Hematopoietic multipotent progenitor cell treated with erythropoietin and hydrocortisone succinate and interleukin-3 and kit ligand, for 15 days (in vitro differentiated cells): ENCODE measurements at places on chromosomes 2 and 18.

DNA sequence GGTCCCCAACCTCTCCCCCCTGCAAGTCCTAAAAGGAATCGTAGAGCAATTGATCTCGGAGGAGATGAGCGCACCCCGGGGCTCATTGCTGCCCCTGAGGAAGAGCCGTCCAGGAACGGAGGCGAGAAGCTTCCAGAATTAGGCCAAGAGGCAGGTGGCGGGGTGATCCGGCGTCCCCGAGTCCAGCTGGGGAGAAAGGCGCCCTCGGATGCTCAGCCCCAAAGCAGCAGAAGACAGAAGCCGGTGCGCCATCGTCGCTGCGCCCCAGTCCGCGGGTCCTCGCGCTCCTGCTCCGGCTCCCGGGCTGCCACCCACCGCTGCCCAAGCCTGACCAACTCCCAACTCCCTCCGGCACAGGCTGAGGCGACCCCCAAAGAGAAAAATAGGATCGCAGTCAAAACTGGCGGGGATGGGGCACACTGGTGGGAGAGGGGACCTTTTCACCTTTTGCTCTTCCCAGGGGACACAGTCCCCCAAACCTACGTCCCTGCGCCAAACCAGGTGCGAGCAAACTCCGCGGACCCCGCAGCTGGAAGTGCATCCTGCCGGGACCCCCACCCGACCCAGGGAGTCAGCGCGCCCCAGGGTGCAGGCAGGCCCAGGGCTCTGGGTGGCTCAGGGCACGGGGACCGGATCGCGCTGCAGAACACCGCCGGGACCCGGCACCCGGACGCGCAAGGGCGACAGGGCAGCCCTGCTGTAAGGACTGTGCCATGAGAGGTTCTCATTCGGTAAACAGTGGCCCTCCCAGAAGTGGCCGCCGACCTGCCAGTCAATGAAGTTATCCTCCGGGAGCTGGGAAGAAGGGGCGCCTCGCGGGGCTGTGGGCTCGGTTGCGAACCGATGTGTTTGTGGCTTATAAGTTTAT, 8.4 kb upstream of the MEIS1 start:
- no peak for DNase-seq

GRCh38 chr2:78068808-78069207, 546.6 kb upstream of the LRRTM4 start:
- DNase-seq = no peak

DNA sequence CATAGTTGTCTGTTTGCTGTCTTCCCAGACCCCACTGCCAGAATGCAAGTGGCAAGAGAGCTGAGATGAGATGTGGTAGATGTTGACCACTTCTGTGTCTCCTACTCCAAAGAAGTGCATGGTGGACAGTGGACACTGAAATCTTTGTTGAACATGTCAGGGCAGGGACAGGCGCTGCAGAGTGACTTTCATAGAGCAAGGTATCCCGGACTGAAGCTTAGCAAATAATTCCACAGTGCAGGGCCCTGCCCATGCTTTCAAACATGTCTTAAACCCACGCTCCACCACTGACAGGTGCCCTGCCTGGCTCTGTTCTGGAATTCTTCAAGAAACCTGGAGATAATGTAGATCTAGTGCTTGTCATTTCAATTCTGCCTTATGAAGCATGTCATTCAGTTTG, 470.5 kb upstream of the ID2 start:
- DNase-seq = no peak

DNA sequence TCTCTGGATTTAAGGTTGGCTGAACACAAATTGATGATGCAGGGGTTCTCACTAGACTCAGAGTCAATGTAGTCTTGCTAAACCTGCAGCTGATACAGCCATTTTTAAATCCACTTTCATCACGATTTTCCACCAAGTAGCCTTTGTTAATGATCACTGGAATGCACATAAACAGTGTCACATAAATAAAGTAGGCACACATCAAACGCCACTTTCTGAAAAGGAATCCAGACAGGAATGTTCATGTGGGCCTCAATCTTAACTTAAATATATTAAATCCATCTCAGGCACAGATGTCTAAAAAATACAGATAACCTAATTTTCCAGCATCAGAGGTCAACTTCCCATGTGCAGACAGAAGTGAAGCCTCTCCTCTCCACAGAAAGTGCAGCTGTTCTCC, 58.3 kb downstream of the LAMA1 start:
- no peak for DNase-seq

- no peak for DNase-seq
Observed at GRCh38 chr2:163859951-163860350, 124.1 kb upstream of the FIGN start.

- DNase-seq = no peak
Observed at GRCh38 chr2:181836583-181836982, 54.9 kb upstream of the ITPRID2 start.

DNA sequence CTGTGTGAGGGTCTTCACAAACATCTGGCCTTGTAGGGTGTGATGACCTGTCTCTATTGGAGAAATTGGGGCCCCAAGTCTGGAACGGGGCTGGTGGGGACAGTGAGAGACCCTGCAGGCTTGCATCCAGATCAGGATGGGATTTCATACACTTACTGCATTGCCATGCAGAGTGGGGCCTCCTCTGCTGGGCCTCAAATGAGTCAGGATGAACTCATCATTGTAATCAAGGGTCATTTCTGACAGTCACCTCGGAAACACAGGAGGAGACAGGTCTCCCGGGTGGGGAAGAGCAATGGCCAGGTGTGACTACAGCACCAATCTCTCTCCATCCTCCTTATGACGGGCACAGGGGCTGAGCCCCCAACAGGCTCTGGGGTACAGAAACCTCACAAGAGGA, 48.1 kb upstream of the GALR1 start:
- no peak for DNase-seq

GRCh38 chr2:205495819-205496218, 186.5 kb upstream of the NRP2 start:
- DNase-seq = no peak

DNA sequence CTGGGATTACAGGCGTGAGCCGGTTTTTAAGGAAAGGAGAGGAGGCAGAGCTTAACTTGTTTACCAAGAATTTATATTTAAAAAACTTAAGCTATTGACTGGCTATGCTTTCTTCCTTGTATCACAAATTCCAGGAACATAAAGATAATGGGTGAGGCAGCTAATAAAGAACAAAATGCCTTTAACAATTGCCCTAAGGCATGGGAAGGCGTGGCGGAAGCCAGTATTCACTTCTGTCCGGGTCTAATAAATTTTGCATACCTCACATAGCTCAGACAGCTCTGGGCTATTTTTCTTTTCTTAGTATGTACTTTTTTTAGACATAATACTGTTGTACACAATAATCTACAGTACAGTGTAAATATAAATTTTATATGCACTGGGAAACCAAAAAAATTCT, 1.0 kb upstream of the LDAH start:
- no peak for DNase-seq

DNA sequence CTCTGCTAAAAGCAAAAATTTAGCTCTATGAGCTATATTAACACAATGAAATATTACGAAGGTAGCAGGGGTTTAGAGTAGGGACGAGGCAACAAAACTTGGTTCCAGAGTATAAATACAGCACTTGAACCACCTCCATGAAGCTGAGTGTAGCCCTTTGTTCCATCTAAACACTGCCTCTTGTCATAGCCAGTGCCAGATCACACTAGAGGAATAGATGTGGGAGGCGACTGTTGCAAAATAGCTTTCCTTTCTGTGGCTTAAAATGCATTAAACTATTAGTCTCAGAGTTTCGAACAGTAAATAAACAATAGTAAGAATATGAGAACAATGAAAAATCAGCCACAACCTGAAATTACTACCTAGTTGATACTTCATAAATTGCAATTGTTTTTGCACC, 29.8 kb downstream of the PIEZO2 start:
- no peak for DNase-seq

DNA sequence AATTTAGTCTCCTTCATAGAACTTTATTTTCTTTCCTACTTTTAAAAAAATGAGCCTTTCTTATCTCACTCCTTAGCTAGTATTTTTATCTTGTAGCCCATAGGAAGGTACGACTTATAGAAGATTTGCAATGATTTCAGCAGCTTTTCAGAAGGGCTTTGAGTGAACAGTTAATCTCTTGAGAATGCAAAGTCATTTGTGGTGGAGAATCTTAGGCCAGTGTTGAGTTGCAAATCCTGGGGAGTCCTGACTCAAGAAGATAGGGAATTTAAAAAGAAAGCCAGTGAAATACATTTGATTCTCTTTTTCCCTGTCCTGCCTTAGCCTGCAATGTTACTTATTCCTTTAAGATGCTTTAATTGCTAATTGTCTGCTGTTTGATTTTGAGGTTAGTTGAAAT, 33.6 kb downstream of the LYPD6 start:
- no peak for DNase-seq

DNA sequence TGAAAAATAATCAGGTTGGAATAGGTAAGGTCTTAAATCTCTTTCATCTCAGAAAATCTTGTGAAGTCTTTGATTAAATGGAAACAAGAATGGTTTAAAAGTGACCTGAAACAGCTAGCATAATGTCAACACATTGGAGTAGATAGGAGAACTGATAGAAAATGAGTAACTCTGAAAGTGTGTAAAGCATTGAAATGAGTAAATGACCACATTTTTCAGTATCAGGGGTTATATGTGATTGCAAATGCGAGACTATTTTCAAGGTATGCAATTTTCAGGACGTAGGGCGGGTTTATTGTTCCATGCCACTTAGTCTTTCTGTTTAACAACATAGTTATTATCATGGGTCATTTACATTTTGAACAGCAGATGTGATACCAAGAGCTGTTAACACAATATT, 1383.2 kb downstream of the LRP1B start:
- no peak for DNase-seq
